T-helper 2 cell treated with Interferon-gamma antibody and Interleukin-4, amounts not matched to agents 5 μg/mL and 100 μg/mL, for 36 hours (primary cell): ENCODE measurements at places on chromosomes 4 and X.

GRCh38 chrX:12919051-12919450, 12.6 kb downstream of the TLR8 start:
- no peak for DNase-seq

GRCh38 chr4:3176367-3177229, 72.4 kb upstream of the MSANTD1 start:
- no peak for DNase-seq

DNA sequence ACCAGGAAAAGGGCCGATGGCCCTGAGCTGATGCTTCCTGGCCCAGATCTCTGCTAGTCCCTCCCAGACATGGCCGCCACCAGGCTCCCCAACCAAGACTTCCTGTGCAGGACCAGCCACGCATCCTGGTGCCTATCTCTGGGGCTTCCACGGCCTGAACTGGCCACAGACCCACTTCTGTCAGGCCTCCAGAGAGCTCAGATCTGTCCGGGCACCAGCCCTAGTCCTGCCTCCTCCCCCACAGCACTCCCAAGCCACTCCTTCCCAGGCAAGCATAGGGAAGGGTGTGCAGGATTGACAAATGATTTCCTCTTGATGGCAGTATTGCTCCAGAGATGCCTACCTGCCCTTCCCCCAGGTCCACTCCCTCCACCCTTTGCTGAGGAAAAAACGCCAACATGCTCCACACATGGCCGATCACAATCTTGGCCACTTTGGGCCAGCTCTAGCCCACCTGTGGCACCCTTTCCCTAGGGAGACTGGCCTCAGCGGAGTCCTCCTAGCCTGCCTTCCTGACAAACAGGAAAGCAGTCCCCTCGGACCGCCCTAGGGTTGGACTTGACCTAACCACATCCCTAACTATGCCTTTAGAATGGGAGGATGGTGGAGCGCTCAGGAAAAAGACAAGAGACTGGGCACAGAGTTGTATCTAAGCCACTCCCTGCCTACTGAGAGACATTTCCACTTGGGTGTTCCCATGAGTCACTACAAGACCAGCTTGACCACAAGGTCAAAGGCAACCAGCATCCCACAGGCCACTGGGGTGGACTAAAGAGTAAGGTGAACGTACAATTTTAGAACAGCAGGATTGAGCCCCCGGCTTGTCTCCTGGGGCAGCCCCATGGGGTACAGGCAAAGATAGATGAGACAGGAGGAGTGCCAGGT, 277.5 kb upstream of the AGTR2 start:
- no peak for DNase-seq

DNA sequence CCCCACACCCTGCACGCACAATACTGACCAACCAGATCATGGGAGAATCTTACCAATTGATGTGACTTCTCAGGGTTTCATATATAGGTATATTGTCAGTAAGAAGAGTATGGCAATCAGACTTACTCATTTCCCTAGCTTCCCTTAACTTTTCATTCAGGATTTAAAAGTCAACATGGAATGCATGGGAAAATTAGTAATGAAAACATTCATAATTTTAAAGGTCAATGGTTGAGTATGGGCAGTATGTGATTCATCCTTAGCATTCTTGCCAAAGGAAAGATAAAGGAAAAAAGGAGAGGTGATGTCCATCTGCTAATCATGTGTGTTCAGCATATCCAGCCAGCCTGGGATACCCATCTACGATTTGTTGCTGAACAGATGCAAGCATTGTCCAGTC, 4.0 kb downstream of the DIPK2B start:
- DNase-seq = no peak

DNA sequence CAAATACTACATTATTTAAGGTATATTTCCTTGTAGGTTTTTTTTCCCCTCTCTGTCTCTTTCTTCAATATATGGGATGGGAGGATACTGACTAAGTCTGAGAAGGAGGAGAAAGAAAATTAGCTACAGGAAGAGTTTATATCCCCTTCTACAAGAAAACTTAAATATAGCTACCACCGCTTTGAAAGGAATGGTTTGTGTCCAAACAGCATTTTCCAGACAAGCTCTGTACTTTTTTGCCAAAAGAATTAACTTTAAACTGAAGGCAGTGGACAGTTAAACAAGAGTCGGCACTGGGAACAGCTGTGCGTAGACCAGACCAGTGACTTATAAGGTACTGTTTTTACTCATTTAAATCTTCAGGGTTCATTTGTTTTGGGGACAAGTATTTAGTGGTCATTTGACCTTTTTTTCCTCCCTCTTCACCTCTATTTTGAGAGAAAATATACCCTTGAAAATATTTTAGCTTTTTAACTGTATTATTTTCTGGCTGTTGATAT, 303.7 kb downstream of the ARHGAP24 start:
- no peak for DNase-seq

- DNase-seq = no peak
Observed at GRCh38 chr4:5120468-5120867, 69.2 kb downstream of the STK32B start.

DNA sequence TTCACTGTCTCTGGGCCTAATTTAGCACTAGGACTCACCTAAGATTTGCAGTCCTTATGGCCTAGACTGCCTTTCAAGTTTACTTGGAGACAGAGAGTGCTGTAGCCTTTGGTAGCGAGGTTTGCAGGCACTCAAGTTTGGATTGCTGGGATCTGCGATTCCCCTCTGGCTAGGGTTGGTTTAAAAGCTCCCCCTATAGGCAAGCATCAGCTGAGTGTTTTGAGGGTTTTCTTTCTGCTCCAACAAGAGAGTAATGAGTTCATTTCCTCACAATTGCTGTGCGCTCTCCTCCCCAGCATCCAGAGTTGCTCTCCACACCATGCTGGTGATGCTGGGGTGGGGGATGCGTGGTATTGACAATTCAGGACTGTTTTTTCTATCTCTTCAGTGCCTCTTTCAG, 206.9 kb downstream of the GLUD2 start:
- DNase-seq = no peak

DNA sequence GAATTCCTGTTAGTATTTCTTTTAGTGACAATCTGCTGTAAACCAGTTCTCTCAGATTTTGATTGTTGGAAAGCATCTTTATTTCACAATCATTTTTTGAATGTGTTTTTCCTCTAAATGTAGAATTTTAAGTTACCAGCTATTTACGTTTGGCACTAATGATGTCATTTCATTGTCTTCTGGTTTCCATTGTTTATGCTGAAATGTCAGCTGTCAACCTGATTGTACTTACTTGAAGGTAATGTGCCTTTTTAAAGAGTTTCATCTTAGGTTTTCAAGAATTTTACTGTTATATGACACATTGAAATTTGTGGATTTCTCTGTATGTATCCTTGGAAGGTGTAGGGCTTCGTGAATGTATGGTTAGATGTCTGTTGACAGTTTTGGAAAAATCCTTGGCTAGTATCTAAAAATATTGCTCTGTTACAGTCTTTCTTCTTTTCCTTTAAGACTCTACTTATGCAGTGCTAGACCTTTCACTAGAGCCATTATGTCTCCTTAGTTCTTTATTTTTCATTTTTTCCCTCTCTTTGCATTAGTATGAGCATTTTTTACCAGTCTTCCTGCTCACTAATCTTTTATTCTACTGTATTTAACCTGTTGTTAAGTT, 30.4 kb downstream of the SMAD1 start:
- DNase-seq = no peak

DNA sequence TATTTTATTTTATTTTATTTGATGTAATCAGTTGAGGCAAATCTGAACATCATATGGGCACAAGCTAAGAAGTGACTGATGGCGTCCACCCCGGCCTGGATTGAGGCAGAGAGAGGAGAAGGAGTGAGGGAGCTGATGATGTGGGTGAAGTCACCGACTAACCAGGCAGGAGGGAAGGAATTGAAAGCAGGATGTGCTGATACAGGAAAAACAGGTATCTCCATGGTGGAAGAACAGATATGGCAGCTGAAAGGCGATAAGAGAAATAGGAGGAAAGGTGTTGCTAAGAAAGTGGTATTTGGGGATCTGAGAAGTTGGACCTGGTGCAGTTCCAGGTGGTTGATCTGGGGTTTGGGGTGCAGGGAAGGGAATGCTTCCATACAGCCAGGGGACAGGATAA, 37.6 kb upstream of the GYPB start:
- no peak for DNase-seq

DNA sequence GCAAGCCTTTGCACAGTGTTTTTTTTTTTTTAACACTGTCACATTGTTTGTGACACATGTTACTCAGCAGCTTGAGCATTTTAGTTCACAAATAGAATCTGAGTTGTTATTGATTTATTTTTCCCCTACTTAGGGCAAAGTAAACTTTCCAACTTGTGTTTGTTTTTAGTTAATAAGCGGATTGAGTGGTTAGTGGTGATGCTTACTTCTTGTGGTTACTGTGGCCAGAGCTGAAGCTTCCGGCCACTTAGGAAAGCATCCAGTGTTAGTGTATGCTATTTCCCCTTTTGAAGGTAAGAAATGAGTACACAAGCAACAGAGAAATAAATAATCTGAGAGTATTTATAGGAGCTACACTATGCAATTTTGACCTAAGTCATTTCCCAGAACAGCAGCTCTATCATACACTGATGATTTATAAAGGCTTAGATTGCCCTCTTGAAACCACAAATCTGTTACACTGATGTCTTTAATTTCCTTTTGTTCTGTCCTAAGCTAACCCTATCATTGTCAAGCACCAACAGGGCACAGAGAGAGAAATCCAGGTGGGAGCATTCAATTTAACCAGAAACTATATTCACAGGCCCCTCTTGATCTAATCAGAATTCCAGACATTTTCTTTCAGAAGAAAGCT, 2464.6 kb downstream of the PCDH7 start:
- DNase-seq = no peak

GRCh38 chrX:1576201-1576992, 15.0 kb upstream of the AKAP17A start:
- DNase-seq = peak; percentile 7

GRCh38 chr4:186781032-186781917, 57.6 kb upstream of the FAT1 start:
- no peak for DNase-seq

DNA sequence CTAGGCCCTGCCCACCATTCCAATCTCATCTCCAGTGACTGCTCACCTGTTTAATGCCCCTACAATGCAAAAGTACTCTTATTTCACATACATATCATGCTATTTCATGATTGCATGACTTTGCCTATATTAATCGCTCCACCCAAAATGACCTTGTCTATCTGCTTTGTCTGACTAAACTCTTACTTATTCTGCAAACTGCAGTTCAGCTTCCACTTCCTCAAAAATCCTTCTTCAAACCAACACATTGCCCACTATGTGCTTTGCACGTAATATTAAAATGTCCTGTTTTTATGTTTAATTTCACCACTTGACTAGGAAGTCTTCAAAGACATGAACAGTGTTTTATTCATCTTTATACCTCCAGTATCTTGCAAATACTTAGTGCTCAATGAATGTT, 229.6 kb downstream of the OPHN1 start:
- DNase-seq = no peak

DNA sequence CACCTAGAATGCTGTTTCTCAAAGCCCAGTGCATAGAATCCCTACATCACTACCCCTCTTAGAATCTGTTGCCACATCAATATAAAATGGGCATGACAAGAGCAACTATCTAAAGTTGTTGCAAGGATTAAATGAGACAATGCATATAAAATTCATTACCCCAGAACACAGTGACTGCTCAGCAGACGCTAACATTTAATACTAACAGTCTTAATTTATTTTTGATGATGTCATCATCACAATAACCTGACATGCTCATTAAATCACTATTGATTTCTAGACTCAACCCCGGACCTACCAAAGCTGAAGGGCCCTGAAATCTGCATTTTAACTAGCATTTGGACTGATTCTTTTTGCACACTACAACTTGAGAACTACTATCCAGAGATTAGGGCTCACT, 3.9 kb downstream of the ARSJ start:
- no peak for DNase-seq
